Activated CD4-positive, alpha-beta T cell treated with anti-CD3 and anti-CD28 coated beads, Interleukin-2, amount 50 U/mL, for 24 hours (primary cell): ENCODE measurements at places on chromosomes 7 and 10.

DNA sequence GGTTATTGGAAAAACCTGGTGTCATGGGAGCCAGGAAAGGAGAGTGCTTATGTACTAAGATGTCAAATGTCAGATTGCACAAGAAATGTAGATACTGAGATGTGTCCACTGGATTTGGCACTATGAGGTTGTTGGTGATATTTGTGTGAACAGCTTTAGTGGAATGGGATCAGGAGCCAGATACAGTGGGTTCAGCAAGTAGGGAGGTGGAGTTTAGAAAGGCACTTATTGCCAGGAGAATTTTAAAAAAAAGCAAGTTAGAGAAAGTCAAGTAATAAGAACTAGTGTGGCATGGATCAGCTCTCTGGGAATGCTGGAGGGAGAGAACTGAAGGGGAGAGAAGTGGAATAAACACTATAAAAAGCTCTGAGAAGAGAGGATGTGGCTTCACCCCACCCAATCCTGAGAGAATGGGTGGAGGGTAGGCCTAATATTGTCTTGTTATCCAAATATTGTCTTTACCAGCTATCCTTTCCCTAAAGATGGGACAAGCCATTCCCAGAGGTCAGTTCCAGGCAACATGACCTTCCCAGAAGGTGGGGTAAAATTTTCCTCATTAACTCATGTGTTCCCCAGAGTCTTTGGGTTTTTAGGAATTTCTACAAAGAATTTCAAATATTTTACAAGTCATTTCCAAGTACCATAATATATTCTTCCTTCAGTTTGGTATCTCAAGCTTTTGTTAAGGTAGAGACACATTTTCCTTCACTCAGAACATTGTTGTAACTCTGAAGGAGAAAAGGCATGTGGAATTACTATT is 42.3 kb downstream of the ENTPD1 start:
- DNase-seq = no peak

- DNase-seq = no peak
Observed at GRCh38 chr10:126509182-126509581, 120.9 kb upstream of the ADAM12 start.

GRCh38 chr10:55183993-55184392 is 383.0 kb upstream of the PCDH15 start:
- DNase-seq = no peak

DNA sequence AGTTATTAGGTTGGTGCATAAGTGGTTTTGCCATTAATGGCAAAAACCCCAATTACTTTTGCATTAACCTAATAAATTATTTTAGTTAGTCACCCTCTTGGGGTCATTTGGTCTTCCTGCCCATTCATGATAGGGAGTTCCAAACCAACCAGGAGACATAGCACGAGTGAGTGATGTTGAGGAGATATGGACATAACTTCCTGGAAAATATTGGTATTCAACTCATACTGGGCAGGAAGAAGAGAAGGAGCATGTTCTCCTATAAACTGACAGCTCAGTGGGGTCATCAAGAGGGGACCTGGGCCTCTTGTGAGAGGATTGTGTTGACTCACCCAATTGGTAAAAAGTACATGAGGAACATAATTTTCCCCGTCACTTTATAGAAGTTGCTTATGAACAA is 23.7 kb downstream of the SPAG6 start:
- DNase-seq = no peak

DNA sequence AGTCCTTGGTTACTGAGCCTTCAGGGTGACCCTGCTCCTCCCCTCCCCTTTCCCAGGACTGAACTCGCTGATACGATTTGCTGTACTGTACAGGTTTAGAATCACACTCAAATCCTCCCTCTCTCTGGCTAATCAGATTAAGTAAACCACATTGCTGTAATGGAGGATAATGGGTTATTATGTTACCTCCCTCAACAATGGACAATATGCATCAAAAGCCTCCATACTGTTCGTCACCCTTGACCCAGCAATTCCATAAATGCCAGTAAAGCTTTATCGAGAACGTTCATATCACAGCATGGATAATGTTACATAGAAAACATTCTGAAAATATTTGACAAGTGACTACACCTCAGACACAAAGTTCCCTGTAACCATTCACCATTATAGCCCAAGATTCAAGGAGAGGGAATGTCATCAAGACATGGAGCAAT is 61.7 kb downstream of the FAM107B start:
- no peak for DNase-seq

GRCh38 chr10:30231071-30231652 is 117.9 kb downstream of the MTPAP start:
- no peak for DNase-seq

DNA sequence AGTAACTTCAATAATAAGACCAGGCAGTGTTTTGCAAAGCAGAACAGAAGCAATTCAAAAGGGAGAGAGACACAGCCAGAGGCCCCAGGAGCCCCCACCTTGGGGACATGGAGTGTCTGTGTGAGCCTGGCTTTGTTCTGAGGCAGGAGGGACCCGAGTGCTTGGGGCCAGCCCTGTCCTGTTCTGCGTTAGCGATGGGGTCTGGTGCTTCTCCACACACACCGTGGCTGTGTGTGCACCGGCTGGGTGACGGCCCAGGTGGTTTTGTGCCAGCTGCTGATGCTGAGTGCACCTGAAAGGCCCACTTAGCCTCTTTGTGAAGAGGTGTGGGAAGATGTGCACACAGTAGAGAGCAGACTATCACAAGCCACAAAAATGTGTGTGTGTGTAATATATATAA is 468.9 kb downstream of the DNAJB6 start:
- DNase-seq = no peak

- no peak for DNase-seq
Observed at GRCh38 chr10:75607576-75607975, 176.2 kb downstream of the LRMDA start.

DNA sequence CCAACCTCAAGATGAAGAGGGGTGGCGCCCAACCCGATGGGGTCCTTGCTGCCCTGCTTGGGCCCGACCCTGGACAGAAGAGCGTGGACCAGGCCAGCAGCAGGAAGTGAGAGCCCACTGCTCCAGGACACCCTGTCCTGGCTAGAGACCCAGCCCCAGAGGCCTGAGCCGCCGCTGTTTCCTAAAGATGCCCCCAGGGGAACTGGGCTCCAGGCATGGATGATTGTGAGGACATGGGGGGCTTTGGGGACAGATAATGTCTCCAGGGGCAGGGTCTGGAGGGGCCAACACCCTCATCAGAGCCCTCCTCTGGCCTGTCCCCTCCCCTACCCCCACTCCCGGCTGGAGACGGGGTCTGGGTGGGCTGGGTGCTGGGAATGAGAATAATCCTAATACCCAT is 71.7 kb downstream of the MYL10 start:
- DNase-seq = no peak

DNA sequence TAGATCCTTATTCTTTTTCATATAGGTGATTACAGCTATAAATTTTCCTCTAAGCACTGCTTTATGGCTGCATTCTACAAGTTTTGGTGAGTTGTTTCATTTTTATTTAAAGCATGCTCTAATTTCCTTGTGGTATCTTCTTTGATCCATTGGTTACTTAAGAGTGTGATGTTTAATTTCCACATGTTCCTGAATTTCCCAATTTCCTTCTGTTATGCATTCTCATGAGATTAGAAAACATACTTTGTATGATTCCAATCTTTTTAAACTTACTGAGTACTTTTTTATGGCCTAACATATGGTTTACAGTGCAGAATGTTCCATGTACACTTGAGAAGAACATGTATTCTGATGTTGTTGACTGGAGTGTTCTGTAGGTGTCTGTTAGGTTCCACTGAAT is 53.4 kb downstream of the MYL10 start:
- DNase-seq = no peak

DNA sequence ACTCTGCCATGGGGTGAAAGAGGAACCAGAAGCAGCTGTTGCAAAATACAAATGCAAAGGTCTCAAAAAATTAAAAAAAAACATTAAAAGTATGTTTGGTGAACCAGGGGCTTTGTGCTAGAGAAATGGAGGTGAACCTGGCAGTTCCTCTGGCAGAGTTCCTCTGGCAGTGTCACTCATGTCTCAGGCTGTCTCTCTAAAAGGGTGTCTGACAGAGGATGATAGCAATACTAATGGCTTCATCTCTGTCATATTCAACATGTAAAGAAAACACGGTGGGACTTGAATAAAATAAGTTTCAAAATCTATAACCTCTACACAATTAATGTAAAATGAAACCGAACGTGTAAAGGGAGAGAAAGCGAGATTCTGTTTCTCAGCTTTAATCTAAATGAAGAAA is 375.7 kb upstream of the VWC2 start:
- no peak for DNase-seq

DNA sequence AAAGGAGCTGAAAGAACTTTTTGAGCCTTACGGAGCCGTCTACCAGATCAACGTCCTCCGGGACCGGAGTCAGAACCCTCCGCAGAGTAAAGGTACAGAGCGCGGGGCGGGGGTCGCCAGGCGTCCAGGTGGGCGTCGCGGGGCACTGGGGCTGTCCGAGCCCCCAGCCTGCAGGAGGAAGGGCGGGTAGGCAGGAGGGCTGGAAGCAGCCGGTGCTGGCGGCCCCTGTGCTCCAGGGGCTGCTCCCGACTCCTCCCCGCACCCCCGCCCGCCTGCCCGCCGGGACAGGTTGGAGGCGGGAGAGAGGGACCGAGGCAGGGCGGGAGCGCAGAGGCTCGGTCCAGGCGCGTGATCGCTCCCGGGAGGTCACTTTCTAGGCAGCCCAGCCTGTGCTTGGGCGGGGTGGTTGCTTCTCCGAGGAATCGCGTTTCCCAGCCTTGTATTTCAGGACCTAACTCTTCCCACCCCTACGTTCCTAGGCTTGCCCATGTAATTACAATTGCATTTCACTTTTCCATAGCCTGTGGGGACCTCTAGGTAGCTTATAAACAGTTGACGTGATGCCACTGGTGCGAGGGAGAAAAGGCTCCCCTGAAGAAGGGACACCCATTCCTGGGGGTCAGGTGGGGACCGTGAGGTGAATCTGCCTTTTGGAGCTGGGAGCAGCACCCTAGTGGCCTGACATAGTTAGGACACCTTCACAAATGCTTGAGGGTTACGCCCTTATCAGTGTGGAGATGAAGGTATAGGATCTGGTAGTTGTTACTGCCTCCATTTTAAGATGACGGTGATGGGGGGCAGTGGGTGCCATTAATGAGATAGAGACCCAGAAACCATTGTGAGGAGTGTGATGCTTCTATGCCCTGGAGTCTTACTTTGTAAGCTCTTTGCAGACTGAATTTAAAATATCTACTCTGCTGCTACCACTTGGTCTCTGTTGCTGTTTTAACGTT is 148.2 kb downstream of the CELF2 start:
- peak; percentile 71 for DNase-seq

GRCh38 chr10:92207061-92207460 is 83.8 kb downstream of the CPEB3 start:
- no peak for DNase-seq

- no peak for DNase-seq
Observed at GRCh38 chr10:96222908-96223307, 48.5 kb downstream of the BLNK start.

DNA sequence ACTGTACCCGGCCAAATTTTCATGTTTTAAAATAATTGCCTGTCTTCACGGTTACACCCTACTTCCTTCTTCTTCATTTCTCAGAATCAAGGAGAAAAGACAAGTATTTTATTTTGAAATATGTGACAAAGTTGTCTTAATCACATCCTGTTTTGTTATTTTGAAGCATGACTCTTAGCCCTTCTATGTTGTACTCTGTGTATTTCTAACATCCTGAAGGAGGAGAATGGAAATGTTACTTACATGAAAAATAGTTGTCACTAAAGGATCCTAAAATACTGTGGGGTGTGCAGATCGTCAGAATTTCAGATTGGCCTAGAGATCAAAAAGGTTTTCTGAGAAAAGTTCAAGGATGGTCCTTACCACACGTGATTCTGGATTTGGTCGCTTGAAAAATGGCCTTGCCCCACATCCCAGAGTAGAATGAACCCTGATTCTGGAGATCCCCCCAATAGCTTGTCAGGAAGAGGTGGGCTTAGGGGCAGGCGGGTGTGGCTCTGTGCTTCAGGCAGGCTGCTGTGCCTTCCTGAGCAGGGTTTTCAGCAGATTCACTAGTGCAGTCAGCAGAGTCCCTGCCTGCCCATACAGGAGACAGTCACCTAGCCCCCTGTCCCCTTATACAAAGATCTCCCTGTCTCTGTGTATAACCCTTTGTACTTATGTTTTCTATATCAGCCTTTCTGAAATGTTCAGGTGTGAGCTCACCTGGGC is 8.6 kb downstream of the UPP1 start:
- no peak for DNase-seq

DNA sequence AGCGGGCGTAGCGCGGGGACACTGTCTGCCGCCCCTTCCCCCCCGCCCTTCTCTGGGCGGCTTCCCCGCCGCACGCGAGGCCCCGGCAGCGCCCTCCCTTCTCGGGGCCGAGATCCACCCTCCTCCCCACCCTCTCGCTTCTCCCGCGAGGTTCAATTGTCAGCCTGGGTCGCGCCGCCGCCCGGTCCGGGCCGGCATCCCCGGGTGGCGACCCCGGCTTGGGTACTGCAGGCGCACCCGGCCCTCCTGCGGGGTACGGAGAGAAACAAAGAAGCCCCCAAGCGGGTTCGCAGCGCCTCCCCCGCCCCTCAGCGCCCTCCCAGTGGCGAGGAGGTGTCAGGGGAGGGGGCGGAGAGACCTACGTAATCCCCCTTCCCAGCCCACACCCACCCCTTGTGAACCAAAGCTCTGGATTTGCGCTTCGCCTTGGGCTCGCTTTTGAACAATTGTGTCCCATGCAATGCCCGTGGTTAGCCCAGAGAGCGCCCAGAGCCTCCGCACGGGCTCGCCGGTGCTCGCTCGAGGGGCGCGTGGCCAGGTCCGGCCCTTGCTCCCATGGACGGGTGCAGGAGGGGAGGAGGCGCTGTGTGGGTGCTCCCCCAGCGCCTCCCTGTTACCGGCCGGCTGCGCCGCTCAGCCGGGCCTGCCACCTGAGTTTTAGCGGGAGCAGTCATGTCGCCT is 634 bp downstream of the HECW1 start:
- DNase-seq = no peak

- DNase-seq = no peak
Observed at GRCh38 chr10:56028298-56029132, 332.5 kb downstream of the ZWINT start.

DNA sequence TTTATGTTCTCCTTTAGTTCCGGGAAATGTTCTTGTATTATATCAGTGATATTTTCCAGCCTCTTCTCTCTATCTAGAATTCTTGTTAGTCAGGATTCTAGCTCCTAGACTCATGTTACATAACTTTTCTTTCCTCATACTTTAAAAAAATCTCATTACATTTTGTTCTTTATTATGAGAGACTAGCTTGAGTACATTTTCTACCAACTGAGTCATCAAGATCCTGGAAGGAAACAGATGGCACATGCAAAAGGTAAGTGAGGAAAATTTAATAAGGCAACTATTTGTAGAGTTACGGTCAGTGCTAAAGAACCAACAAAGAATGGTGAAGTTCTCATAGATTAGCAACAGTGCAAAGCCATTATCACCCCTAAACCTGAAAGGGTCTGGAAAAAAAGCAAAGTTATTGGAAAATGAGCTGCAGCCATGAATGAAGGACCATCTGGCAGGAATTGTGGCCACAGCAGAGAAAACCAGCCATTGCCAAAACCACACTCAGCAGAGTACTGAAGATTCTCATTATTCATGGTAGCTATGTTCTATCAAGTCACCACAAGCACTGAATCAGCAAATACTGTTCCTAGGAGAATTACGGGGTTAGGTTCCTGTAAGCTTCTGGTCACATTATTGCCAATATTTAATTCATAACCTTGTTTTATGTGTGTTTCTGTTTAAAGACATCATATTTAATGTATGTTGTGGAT is 98.3 kb upstream of the C7orf33 start:
- DNase-seq = no peak

- no peak for DNase-seq
Observed at GRCh38 chr7:51316666-51317581, at the start of gene COBL. TSS of gene COBL (minus strand) at chr7:51316809. CDS start at chr7:51316633, 176 bp downstream.

GRCh38 chr10:33284945-33285344 is 49.5 kb downstream of the NRP1 start:
- no peak for DNase-seq
